ENCODE measurements at places on chromosomes 16 and 17.

DNA sequence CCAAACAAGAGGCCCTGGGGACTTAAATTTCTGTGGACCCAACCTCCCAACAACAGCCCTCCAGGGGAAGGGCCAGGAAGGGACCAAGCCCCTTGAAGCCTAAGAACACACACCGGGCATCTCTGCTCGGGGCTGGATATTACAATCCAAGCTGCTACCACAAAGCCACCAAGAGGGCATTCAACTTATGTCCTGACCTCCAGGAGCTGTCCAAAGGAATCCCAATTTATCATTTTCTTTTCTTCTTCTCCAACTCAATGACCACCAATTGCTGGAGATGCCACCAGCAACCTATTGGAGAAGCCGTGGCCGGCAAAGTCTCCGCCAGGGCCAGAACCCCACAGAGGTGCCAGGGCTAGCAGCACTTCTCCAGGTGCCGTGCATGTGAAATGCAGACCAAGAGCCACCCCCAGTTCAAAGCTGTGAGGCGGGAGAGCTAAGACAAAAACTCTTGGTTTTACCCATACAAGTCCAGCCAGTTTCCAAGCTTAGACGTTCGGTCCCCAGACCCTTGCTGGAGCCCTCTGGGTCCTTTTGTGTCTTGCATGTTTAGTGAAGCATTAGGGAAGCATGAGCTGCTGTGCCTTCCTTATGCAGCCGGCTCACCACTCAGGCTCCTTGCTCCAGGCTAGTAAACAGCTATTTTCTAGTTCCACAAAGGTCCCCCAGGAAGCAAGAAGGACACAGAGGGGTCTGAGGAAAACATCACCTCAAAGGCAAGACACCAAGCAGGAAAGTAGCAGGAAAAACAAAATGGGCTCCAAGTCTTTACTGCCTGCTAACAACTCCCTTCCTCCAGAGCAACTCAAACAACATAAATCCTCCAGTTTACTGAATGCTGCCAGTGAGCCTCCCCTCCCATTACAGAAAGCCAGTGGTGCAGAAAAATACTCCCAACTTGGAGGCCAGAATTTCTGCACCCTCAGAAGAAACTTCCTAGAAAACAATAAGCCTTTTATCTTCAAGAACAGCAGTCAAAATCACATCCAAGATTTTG, 3.2 kb downstream of the PITPNA start:
- DNase-seq = no peak

DNA sequence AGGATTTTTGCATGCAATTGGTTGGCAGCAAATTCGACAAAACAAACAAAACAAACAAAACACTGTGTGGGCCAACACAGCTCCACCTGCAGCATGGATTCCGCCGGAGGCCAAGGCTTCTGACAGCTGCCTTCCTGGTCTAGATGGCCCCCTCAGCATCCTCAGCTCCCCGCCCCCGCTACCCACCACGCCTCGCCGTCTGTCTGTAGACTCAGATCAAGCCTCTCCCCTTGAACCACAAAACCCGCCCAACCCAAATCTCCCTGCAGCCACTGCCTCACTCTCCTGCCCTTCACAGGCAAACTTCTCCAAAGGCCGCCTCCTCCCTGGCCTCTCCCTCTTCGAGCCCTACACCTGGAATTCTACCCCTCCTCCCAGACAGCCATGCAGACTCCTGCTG, 57.9 kb downstream of the RTN4RL1 start:
- no peak for DNase-seq

- no peak for DNase-seq
These were observed 11.7 kb downstream of the CMTM3 start for GRCh38 chr16:66616169-66616568.

GRCh38 chr16:85505794-85506634, 107.1 kb upstream of the GSE1 start:
- DNase-seq = no peak

- DNase-seq = no peak
These were observed 11.5 kb upstream of the TBX4 start for GRCh38 chr17:61440697-61441096.

DNA sequence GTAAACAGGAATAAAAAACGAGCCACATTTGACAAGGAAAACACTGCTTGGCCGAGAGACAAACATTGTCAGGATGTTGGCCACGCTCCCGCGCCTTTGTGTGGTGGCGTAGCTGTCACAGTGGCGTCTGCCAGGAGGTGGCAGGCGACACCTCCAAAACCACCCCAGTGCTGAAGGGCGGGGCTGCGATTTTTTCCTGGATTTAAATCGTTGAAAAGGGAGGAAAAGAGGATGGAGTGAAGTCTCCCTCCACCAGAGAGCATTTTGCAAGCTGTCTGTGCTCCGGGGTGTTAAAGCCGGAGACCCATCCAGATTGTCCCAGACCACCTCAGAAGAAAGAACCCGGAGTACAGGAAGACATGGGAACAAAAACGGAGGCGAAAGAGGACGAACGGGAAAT, 12.7 kb downstream of the MRM3 start:
- peak; percentile 68 for DNase-seq

DNA sequence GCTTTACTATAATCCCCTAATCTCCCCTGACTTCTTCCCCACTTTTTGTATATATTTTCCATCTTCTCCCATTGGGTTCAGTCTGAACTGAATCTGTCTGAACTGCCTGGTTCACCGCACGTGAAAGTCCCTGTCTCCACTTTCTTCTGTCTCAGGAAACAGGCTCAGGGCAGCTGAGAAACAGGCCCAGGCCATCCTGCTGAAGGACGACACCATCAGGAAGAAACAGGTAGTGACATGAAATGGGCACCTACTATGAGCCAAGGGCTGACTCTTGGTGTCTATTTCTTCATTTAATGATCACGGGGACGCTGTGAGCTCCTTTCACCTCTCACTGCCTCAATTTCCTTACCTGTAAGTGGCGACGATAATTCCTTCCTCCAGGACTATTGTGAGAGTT, 90.5 kb upstream of the HSBP1 start:
- no peak for DNase-seq

DNA sequence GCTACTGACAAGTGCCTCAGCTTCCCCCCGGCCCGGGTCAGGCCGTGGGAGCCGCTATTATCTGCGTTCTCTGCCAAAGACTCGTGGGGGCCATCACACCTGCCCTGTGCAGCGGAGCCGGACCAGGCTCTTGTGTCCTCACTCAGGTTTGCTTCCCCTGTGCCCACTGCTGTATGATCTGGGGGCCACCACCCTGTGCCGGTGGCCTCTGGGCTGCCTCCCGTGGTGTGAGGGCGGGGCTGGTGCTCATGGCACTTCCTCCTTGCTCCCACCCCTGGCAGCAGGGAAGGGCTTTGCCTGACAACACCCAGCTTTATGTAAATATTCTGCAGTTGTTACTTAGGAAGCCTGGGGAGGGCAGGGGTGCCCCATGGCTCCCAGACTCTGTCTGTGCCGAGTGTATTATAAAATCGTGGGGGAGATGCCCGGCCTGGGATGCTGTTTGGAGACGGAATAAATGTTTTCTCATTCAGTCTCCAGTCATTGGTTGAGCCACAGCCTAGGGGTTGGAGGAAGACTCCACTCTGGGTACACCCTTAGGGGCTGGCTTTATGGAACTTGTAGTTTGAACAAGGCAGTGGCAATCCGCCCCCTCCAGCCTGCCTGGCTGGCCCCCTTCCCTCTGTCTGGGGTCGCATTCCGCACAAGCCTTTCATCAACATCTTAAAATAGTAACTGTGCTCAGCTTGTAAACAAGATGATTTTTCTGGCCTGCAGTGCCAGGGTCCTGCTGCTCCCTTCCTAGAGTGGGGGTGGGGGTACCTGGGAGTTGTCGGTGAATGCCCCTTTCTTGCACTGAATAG, 4.1 kb downstream of the SYNGR2 start:
- no peak for DNase-seq

DNA sequence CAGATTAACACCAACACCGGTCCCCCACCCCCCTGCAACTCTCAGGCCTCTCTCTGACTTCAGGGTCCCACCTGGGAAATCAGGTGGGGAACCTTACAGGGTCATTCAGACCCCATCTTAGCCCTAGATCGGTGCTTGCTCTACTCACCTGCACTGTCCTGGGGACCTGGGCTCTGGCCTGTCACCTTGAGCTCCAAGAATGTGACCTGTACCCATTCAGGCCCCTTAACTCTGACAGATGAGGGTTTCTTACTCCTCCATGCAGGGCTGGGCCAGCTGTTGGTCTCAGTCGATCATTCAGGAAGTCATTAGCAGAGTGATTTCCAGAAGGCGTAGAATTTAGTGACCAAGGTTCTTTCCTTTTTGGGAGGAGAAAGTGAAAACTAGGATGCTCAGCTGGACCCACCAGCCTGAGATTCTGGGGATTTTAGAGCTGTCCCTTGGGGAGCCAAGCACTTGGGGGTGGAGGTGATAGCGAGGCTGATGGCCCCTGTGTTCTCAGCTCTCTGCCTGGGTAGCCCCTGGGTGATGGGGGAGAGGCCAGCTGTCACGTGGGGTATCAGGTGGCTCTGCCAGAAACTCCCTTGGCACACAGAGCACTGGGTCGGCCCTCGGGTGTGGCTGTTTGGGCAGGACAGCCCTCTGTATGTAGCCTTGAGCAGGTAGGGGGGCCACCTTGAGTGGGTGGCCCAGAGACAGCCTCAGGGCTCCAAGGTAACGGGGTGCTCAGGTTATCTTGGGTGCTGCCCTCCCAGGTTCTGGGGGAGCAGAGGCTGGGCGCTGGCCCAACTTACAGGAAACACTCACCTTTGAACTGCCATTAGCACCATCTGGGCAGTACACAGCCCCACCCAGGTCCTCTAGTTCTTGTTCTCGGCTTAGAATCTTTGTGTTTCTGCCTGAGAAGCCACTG, 724 bp downstream of the MVP start:
- DNase-seq = peak; percentile 47

DNA sequence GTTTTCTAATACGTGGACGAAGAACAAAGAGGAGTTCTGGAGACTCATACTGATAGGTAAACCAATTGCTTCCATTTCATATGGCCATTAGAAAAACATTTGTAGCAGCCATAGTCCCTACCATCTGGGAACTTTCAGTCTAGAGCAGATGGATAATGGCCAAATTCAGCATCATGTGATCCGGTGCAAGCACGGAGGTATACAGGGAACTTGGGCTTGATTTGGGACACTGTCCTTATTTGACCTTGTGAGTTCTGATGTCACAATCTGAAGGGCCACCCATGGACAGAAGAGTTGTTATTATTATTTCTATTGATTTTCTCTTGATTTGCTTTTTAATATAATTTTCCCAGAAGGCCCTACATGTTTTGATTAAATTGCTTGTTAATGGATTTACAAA, 154.6 kb upstream of the ZNF267 start:
- no peak for DNase-seq

- DNase-seq = no peak
These were observed 526.9 kb downstream of the NPIPA7 start for GRCh38 chr16:16905850-16906249.

DNA sequence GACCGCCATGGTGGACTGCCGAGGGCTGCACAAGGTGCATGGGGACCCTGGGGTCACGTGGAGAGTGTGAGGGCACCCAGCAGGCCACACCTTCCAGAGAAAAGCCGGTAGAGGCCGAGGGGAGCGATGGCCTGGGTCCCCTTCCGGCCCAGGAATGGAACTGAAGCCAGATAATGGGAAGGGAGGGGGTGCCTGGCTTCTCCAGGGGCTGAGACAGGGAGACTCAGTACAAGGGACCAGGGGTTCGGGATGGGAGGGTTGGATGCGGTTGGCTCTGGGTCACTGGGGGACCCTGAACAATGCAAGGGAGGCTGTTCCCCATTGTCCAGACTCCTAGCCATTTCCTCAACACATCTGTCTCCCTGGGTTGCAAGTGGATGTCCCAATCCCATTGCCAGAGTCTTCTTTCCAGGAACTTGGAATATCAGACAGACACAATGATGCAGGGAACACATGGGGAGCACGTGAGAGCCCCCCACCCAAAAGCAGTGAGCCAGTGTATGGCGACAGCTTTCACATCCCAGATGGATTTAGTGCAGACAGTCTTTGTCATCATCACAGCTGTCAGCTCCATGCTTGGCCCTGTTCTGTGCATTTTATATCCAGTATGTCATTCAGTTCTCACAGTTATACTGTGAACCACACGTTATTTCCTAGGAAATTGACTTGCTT, 23.6 kb upstream of the DNAI2 start:
- no peak for DNase-seq

DNA sequence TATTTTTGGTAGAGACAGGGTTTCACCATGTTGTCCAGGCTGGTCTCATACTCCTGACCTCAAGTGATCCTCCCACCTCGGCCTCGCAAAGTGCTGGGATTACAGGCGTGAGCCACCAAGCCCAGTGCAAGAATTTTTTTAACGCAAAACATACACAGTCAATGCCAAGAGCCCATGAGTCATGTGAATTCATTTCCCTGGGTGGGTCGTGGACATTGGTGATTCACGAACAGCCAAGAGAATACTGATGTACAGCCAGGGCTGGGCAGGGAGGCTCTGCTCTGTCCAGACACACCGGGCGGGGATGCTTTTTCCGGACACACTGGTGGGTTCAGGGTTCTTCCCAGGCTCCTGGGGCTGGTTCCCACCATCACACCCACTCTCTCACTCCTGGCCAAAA, 17.7 kb downstream of the SLC38A8 start:
- peak; percentile 88 for DNase-seq

- DNase-seq = no peak
These were observed 19.9 kb downstream of the RANBP10 start for GRCh38 chr16:67786491-67786890.

DNA sequence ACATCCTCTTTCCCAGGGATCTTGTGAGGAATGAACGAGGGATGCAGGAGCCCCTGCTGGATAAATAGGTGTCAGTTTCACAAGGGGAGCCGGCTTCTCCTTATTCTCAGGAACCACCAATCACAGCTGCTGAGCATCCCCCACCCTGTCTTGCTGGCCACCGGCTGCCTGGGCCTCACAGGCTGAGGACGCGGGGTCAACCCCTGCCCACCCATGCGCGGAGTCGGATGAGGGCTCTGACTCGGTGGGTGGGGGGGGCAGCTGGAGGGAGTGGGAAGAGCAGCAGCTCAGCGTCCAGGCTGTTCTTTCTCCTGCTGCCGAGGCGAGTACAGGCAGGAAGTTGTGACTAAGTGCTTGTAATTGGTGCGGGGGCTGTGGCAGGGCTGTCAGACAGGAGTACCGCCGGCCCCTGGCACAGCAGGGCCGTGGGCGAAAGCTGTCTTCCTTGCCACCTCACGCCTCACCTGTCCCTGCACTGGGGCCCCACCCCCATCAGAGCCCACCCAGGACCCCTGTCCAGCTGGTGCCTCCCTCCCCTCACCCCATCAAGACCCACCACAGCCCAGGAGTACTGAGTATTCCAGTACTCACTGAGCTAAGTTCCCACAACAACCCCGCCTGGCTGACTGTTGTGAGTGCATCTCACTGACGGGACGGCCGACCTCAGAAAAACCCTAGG, 11.0 kb upstream of the DPEP1 start:
- DNase-seq = peak; percentile 93
